ENCODE measurements at places on chromosomes 1 and 21. TPM values are rescaled to one million over a fixed set of nuclear protein-coding genes. Genes with fewer than 3 reads are reported as not detected.

Gene TNFSF18
- total RNA-seq: not detected

Gene TSPEAR
- total RNA-seq: 0.15 TPM

Gene LENEP
- 0.72 TPM for total RNA-seq

DNA sequence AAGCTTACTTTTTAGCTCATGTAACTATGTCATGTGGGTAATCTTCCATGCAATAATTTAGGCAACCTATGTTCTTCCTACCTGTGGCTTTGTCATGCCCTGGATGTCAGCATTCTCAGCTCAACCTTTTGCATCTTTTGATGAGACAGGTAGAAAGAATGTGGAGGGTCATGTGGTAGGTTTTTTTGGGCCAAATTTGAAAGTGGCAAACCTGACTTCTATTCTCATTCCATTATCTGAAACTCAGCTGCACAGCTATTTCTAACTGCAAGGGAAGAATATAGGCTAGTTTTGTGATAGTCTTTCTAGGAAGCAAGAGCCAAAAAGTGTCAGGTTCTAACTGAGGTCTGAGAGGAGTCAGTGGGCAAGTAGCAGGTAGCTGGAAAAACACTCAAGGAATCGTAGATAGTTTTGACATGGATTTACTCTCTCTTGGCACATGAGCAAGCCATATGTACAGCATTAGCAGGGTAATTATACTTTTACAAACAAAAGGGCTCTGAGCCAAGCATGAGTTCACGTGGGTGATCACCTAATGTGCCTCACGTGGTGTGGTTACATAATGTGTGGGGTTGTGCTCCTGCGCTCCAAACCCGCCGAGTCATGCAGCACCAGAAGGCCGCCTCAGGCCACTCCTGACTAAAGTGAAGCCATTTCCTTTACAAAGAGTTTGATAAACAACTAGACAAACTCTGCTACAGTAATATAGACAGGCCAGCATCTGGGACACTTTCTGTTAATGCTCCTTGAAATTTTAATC, 1013.8 kb downstream of the PLA2G4A start:
- no peaks in the 10 kb centered on the region for H3K36me3 ChIP-seq
- H3K4me3 ChIP-seq: no peak overlapping the region
- H3K4me1 ChIP-seq: no peaks in the 10 kb centered on the region
- H3K27me3 ChIP-seq: no peaks in the 10 kb centered on the region

- DNase-seq: no peak
- peak overlapping the region; percentile 27 for H3K27ac ChIP-seq
- H3K4me1 ChIP-seq: peaks cover 61% of the 10 kb centered on the region
- peaks cover 2% of the 10 kb centered on the region for H3K27me3 ChIP-seq
Observed at GRCh38 chr1:40802078-40802741, 18.6 kb downstream of the KCNQ4 start.

- H3K36me3 ChIP-seq: peaks cover 2% of the 10 kb centered on the region
- peak overlapping the region; percentile 27 for H3K27ac ChIP-seq
- peaks cover 24% of the 10 kb centered on the region for H3K4me1 ChIP-seq
- H3K27me3 ChIP-seq: no peaks in the 10 kb centered on the region
- DNase-seq: no peak
- no peak overlapping the region for H3K4me3 ChIP-seq
Observed at GRCh38 chr1:212315907-212316306, 30.7 kb downstream of the PPP2R5A start.

DNA sequence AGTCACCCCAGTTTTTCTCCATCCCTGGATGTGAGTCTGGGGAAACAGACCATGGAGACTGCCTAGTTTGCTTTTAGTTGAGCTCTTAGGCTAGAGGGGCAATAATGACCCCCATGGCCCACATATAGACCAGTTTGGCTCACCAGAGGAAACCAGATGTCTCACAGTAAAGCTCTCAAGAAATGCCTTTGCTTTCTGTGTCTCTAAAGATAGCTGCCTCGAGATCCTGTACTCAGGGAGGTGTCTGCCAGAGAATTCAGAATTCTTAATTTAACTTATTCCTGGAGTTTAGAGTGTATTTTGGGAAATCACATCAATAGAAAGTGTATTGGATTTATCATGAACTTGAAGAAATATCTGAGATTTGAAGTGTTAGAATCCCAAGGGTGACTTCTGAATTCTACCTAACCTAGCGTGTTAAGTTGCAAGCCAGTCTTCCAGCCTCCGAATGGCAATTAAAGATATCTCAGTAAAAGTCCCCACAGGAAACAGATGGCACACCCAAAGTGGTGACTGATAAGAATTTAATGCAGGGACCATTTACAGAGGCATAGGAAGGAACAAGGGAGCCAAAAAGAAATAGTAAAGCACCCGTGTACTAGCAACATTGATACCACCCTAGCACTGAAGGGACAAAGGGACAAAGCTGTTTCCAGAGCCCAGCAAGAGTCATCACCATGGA, 37.1 kb downstream of the STYXL2 start:
- peaks cover 15% of the 10 kb centered on the region for H3K36me3 ChIP-seq
- H3K27ac ChIP-seq: no peak overlapping the region
- H3K4me3 ChIP-seq: no peak overlapping the region
- H3K27me3 ChIP-seq: no peaks in the 10 kb centered on the region
- no peak for DNase-seq

DNA sequence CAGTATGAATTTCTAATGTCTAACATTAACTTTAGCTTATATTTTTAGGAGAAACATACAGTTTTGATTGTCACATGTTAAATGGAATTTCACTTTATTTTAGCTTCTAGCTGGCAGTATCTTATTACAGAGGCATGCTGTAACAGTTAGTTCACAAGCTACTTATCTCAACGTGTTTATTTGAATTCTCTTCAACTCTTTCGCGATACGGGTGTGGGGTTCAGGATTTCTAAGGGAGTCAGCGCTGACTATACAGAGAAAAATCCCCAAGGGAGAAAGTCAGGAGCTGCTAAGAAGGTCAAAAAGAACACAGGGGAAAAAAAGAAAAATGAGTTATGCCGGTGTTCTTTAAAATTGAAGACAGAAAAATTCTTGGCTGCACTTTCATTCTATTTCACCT, 296.2 kb downstream of the VAV3 start:
- H3K4me1 ChIP-seq: peaks cover 5% of the 10 kb centered on the region
- H3K4me3 ChIP-seq: no peak overlapping the region
- peaks cover 7% of the 10 kb centered on the region for H3K27me3 ChIP-seq

GRCh38 chr1:85587841-85588240, 7.3 kb downstream of the CCN1 start:
- no peak overlapping the region for H3K27ac ChIP-seq
- no peak overlapping the region for H3K4me3 ChIP-seq
- no peaks in the 10 kb centered on the region for H3K27me3 ChIP-seq
- H3K36me3 ChIP-seq: peaks cover 9% of the 10 kb centered on the region
- DNase-seq: no peak

- no peaks in the 10 kb centered on the region for H3K27me3 ChIP-seq
- peaks cover 17% of the 10 kb centered on the region for H3K4me1 ChIP-seq
- H3K4me3 ChIP-seq: no peak overlapping the region
- H3K27ac ChIP-seq: peak overlapping the region; percentile 60
Observed at GRCh38 chr1:230270559-230271281, 155.4 kb downstream of the PGBD5 start.

- no peak for DNase-seq
- H3K27ac ChIP-seq: no peak overlapping the region
- H3K27me3 ChIP-seq: peaks cover 59% of the 10 kb centered on the region
- H3K4me1 ChIP-seq: no peaks in the 10 kb centered on the region
Observed at GRCh38 chr1:151807131-151807530, 1.9 kb upstream of the LINGO4 start.

DNA sequence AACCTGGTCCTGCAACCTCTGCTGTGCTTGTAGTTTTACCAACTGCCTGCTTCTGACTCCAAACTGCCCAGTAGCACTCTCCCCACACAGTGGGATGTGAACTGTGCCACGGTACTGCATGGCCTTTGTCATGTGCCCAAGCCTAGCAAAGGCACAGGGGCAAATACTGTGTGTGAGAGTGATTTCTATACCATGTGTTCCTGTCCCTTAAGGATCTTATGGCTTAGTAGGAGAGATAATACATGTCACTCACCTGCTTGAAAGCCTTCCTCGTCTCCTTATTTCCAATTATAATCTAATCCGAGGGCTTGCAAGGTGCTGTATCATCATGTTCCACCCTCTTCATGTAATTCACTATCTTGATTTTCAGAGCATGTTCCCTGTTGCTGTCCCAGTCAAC, 51.3 kb downstream of the UBE4B start:
- H3K4me1 ChIP-seq: peaks cover 13% of the 10 kb centered on the region
- no peak overlapping the region for H3K27ac ChIP-seq
- no peak for DNase-seq
- no peak overlapping the region for H3K4me3 ChIP-seq
- no peaks in the 10 kb centered on the region for H3K27me3 ChIP-seq
